Stomach (tissue), 19 donors: ENCODE measurements at places on chromosomes 11 and 22. TPM values are rescaled to one million over a fixed set of nuclear protein-coding genes. Genes with fewer than 3 reads are reported as not detected.

DNA sequence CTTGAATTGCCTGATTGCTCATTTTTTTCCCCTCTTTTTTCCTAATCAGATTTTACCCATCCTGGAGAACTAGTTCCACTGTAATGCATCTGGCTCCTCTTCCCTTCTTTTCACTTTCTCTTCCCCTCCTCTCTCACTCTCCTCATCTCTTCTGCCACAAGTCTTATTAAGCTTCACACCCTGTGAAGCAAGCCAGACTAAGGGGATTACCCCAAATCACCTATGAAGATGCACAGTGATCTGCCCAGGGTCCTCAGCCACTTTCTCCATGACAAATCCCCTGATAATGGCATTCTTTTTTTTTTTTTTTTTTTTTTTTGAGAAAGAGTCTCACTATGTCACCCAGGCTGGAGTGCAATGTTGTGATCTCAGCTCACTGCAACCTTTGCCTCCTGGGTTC, 11.2 kb downstream of the UBASH3B start:
- no peak for DNase-seq

DNA sequence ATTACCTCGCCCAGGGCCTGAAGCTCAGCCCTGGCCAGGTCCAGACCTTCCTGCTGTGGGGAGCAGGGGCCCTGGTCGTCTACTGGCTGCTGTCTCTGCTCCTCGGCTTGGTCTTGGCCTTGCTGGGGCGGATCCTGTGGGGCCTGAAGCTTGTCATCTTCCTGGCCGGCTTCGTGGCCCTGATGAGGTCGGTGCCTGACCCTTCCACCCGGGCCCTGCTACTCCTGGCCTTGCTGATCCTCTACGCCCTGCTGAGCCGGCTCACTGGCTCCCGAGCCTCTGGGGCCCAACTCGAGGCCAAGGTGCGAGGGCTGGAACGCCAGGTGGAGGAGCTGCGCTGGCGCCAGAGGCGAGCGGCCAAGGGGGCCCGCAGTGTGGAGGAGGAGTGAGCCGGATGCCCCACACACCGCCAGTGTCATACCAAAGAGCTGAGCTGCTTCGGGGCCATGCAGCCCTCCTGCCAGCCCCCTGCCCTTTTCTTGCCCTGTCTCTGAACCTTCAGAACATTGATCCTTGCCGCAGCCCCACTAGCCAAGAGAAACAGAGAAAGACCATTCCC, 2.4 kb upstream of the TMEM132A start:
- no peak for DNase-seq

DNA sequence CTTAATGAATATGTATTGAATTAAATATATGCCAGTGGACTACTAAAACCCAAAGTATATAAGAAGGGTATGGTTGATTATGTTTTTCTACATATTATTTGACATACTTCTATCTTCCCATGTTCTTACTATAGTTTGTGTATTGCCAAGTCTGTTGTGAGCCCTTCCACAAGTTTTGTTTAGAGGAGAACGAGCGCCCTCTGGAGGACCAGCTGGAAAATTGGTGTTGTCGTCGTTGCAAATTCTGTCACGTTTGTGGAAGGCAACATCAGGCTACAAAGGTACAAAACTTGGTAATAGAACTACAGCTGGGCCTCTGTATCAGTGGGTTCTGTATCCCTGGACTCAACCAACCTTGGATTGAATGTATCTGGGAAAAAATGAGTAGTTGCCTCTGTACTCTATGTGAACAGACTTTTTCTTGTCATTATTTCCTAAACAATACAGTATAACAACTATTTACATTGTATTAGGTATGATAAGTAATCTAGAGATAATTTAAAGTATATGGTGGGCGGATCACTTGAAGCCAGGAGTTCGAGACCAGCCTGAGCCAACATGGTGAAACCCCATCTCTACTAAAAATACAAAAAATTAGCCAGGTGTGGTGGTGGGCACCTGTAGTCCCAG, 38.7 kb upstream of the TTC36 start:
- peak; percentile 58 for DNase-seq

DNA sequence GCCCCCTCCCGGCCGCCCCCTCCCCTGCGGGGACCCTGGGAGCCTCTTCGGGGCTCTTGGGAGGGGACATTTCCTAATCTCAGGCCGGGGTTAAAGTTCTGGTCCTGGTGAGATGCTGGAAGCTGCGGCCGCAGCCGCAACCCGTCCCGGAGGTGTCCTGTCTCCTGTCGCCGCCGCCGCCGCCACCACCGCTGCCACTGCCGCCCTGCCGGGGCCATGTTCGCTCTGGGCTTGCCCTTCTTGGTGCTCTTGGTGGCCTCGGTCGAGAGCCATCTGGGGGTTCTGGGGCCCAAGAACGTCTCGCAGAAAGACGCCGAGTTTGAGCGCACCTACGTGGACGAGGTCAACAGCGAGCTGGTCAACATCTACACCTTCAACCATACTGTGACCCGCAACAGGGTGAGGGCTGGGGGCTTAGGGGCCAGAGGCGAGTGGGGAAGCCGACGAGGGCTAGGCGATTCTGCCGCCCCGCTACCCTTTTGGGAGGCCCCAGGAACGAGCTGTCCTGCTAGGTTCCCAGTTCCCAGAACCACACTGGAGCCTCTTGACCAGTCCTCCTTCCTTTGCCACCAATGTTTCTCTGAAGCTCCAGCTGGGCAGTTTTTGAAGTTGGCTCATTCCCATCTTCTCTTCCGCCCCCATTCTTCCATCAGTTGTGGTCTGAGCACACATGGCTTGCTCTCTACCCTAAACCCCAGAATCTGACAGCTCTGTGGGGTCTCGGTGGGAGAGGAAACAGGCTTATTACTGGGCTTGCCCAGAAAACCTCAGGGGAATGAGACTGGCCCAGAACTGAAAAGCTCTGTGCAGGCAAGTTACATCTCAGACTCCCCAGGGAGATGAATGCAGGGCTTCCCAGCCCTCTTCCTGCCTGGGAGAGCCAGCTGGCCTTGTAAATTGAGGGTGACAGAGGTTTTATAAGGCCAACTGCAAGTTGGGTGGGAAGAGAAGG, 781 bp downstream of the SIDT2 start:
- peak; percentile 51 for DNase-seq

GRCh38 chr11:79371152-79371551, 69.7 kb downstream of the TENM4 start:
- no peak for DNase-seq

- peak; percentile 18 for DNase-seq
Measured at GRCh38 chr11:84634309-84634708, 992.8 kb downstream of the DLG2 start.

DNA sequence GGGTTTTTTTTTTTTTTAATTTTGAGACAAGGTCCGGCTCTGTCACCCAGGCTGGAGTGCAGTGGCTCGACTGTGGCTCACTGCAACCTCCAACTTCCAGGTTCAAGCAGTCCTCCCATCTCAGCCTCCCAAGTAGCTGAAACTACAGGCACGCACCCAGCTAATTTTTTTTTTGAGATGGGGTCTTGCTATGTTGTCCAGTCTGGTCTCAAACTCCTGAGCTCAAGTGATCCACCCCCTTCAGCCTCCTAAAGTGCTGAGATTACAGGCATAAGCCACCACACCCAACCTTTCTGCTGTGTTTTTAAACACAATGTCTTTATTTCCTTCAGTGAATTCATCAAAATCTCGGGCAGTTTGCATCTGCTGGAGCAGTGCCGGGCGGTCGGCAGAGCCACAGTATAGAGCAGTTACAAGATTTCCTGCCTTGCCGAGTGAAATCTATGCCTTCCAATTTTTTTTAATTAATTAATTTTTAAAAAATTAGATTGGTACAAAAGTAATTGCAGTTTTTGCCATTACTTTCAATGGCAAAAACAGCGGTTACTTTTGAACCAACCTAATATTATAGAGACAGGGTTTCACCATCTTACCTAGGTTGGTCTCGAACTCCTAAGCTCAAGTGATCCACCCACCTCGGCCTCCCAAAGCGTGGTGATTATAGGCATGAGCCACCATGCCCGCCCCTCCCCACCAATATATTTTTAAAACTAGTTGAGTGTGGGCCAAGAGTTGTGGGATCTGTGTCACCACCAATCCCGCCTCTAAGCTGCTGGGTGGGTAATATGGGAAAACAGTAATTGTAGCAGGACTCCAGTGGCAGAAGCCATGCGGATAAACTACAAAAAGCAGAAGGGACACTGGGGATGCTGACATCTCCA, 2.7 kb upstream of the ACY3 start:
- DNase-seq: no peak

DNA sequence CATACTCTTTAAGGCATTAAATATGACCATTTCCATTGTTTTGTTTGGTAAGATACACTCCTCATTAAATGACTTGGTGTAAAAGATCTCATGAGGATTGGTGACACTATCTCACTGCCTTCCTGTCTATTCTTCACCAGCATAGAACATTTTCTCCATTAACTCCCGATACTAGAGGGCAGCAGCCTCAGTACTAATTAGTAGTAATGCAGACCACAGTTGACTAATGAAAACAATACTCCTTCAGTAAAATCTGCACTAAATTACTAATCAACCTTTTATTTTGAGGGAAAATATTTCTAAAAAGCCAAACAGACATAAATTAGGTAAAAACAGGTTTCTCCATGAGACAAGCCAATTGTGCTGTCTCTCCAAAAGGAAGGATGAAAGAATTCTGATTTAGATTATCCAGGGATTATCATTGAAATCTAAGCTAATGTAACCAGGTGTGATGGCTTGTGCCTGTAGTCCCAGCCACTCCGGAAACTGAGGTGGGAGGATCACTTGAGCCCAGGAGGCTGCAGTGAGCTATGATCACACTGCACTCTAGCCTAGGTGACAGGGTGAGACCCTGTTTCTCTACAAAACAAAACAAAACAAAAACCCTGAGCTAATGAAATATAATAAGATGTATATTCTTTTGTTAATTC, 9.4 kb downstream of the PGM2L1 start:
- DNase-seq: peak; percentile 80

- DNase-seq: no peak
Measured at GRCh38 chr11:126123686-126124085, 61.0 kb upstream of the CDON start.

GRCh38 chr11:43585877-43586608, 94.5 kb upstream of the HSD17B12 start:
- no peak for DNase-seq

- no peak for DNase-seq
Measured at GRCh38 chr22:31091106-31091975, 10.2 kb downstream of the SMTN start.

GRCh38 chr22:41511521-41511968, 32.7 kb downstream of the POLR3H start:
- no peak for DNase-seq

DNA sequence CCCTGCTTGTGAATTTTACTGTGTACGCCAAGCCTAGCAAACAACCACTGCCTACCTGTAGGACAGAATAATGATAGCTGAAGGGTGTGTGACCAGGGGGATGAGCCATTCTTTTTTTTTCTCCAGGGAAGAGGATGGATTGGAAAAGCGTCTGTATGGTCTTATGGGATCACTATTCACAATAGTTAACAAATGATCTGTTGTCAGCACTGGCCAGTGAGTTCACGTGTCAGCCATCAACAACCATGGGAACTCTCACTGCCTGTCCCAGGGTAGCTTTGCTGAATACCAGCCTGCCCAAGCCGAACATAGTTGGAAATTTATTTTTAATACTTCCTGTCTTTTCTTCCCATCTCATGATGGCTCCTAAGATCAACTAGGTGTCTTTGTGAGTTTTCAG, 170.2 kb downstream of the ST3GAL4 start:
- DNase-seq: no peak

- DNase-seq: no peak
Measured at GRCh38 chr11:99987821-99988470, 699.1 kb upstream of the ARHGAP42 start.

DNA sequence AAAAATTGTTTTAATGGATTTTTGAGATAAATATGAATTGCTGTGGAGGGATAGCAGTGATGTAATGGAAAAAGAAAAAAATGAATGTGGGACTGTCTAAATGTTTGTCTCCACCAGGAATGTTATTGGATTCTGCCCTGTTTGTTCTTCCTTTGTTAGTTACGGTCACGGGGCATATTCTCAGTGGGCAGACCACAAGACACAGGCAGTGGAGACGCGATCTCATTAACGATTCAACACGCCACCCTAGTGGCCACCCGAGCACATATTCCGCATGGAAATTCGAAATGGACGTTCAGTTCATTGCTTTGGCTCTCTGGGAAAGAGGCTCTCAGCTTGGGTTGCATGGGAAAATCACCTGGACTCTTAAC, 151.8 kb upstream of the TTC12 start:
- peak; percentile 79 for DNase-seq

DNA sequence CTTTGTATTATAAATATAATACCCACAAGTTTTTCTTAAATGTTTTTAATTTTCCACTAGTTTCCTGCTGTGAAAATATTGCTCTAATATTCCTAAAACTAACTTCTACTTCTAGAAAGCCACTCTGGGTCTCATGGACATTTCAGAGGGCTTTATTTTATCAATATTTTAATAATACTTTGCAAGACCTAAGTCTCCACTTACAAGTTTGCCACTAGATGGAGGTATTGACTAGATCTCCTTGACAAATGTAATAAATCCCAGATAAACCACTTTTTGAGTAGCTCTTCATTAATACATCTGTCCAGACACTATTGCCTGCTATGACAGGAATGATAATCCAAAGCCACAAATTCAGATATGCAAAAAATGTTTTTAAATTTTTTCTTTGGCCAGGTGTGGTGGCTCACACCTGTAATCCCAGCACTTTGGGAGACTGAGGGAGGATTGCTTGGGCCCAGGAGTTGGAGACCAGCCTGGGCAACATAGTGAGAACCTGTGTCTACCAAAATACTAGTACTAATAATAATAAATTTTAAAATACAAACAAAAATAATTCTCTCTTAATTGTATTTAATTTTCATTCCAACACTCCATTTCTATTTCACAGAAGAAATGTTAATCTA, 3.5 kb upstream of the ACAT1 start:
- DNase-seq: no peak

- no peak for DNase-seq
Measured at GRCh38 chr11:108803776-108804175, 138.9 kb downstream of the DDX10 start.

- peak; percentile 86 for DNase-seq
Measured at GRCh38 chr22:46027211-46028105, 50.5 kb upstream of the WNT7B start.

GRCh38 chr11:69131644-69132300, 24.0 kb upstream of the SMIM38 start:
- DNase-seq: peak; percentile 94

- DNase-seq: no peak
Measured at GRCh38 chr11:120798854-120799253, 225.0 kb upstream of the TBCEL start.

DNA sequence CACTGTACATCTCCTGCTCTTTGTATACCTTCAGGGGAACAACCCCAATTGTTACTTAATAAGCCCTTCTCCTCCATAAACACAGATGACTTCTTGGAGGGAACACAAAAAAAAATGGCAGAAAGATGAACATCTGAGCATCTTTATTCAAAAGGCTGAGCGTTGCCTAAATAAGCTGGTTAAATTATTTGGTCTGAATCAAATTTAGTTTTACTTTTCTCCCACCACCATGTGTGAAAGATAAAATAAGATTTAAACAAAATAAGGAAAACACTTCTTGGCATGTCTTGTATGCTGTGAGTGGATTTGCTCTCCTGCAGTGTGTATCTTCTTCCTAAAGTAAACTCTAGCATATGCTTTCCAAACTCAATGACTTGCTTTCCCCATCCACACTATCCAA, 137.9 kb downstream of the DCDC1 start:
- no peak for DNase-seq

Gene PRRG4
- polyA plus RNA-seq: 9.0 TPM

Gene HSPA8
- polyA plus RNA-seq: 666 TPM

Gene APOL5
- polyA plus RNA-seq: not detected

Gene MYEOV
- polyA plus RNA-seq: 16.4 TPM

Gene PLAAT5
- polyA plus RNA-seq: 1.9 TPM

Gene CBLIF
- 772 TPM for polyA plus RNA-seq

Gene SLC22A9
- not detected for polyA plus RNA-seq

Gene MCAT
- polyA plus RNA-seq: 24.6 TPM

Gene ROBO3
- polyA plus RNA-seq: 2.4 TPM

Gene TRIOBP
- 70.2 TPM for polyA plus RNA-seq
